NCI-H2081 (cell line): ENCODE measurements at places on chromosomes 13 and 19.

DNA sequence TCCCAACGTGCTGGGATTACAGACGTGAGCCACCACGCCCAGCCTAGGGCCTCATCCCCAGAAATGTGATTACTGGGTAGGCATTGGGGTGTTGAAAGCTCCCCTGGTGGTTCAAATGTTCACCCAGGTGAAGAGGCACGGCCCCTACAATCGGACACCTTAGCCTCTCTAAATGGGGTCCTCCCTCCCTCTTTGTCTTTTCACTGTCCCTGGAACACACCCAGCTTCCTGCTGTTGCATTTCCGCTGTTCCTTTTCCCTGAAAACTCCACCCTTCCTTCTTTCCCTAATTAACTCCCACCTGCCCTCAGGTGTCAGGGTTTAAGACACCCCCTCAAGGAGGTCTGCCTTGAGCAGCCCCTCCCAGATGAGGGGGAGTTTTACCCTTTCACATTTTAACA is 3.6 kb upstream of the PRODH2 start:
- DNase-seq, result peak; percentile 11

DNA sequence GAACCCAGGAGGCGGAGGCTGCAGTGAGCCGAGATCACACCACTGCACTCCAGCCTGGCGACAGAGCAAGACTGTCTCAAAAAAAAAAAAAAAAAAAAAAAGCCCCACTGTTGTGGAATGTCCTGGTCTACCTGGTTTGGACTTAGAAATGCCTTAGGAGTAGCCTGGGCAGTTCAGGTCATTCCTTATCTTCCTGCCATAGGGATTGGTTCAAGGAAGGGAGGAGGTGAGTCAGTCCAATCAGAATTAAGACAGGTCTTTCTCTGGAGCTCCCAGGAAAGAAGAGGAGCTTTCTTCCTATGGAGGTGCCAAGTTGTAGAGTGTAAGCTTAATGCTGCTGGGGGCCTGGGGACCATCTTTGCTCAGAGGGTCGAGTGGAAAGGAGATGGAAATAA is 44.8 kb downstream of the SIPA1L3 start:
- no peak for DNase-seq

DNA sequence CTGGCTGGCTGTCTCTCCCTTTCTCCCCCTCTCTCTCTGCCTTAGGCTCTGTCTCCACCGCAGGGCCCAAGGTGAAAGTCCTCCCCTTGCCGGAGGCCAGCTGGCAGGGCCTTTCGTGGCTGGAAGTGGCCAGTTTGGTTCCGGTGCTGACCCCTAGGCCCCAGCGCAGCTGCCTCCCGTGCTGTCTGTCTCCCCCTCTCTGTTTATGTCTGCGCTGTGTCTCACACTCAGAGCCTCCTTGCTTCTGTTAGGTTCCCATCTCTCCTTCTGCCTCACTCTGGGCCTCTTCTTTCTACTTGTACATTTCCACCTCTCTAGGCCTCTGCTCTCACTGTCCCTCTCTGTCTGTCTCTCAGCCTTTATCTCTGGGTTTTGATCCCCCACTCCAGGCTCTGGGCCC is 13.1 kb downstream of the CCDC97 start:
- no peak for DNase-seq

GRCh38 chr19:47436712-47437401 is 17.5 kb upstream of the MEIS3 start:
- DNase-seq, result peak; percentile 72

GRCh38 chr19:18915639-18916038 is 3.5 kb downstream of the COPE start:
- DNase-seq, result peak; percentile 20

DNA sequence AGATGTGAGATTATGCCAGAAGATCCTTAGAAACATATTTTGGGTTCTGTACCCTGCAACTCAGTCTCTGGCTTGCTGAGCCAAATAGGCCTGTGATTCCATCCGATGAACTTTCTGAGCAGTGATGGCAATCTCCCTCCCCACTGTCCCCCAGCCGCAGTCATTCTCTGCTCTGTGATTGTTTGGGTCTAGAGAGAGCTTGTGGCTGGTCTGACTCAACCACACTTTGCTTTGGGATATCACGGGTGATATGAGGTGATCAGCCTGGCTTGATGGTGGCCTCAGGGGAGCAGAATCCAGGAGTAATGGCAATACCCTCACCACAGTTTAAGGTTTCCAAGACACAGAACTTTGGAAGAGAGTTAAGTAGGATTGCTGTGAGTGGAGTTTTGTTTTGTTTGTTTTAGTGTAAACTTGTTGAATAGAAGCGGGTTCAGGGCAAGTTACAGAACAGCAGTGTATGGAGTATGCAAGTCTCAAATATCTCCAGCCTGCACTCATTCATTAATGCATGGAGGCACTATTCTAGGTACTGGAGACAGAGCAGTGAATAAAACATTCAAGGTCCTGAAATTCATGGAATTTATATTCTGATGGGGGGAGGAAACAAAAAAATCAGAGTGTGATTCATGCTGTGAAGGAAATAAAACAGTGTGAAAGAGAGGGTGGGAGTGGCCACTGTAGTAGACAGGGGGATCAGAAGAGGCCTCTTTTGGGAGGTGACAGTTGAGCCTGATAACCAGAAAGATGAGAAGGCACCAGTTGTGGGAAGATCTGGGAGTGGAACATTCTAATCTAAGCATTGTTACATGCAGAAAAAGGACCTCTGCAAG is 5.3 kb downstream of the SAMD4B start:
- DNase-seq, result no peak

DNA sequence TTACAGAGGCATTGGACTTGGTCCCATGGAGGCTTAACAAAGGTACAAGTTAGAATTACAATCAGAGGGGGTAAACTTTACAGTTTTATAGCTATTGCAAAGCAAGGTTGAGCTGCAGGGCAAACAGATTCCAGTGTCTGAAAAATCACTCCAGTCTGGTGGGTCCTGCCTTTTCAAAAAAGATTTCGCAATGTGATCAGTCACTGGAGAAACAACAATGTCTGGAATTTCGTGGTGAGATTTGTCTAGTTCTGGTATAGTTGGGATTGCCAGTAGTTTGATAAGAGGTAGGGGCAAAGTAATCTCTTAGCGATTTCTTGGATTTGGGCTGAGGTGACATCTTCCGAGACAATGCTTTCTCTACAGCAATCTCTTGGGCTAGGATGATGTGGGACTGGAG is 1198.2 kb upstream of the PCDH9 start:
- no peak for DNase-seq

GRCh38 chr13:45544520-45544919 is 71.0 kb downstream of the ERICH6B start:
- DNase-seq, result no peak

GRCh38 chr13:110116072-110116487 is 190.9 kb downstream of the COL4A1 start:
- no peak for DNase-seq

- DNase-seq, result no peak
Measured at GRCh38 chr13:29753618-29754472, 96.6 kb downstream of the UBL3 start.

DNA sequence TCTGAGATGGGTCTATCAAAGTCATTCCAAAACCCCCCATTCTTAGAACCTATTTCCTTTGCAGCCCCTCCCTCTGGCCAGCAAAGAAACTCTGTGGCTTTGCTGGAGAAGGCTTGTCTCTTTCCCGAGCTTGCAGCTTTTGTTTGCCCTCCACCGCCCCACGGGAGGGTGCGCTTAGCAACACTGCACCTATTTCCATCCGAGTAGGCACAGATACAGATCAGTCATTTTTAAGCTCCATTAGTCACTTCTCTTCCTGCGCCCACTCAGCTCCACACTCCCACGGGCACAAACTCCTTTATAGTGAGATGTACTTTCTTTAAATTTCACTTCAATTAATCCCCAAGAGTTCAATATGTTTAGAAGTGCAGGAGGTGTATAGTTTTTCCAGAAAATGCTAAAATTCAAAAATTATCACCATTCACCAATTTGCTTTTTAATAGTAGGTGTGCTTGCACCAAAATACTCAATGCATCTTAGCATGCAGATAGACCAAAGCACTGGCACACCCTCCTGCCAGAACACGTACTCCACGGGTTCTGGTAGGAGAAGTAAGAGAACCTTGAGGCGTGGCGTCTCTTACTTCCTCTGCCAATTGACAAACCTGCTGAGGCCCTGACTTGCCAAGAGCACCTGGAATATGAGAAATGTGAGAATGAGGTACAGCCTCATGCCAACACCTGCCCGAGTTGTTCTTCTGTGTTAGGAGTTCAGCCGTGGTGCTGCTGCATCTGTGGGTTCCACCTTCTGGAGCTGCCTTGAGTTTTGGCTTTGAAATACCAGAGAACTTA is 183.7 kb downstream of the TEX29 start:
- DNase-seq, result no peak

- no peak for DNase-seq
Measured at GRCh38 chr13:85261757-85262346, 537.4 kb downstream of the SLITRK6 start.

DNA sequence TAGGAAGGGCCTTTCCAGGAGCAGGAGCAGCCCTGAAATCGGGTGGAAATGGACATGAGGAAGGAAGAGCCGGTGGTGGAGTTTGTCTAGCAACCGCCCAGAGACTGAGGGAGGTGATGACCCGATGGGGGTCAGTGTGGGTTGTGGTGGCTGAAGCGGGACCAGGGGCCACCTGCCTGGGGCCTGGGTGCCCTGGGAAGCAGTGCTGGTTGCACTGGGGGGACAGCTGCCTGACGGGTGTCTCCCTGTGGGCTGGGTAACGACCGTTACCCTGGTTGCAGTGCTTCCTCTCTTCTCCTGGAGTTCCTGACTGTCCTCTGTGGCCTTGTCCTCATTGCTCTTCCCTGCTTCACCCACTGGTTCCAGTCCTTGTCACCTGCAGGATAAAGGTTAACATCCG is 13.0 kb downstream of the ZNF536 start:
- DNase-seq, result no peak

- no peak for DNase-seq
Measured at GRCh38 chr13:90545070-90545840, 802.2 kb upstream of the MIR17HG start.

- DNase-seq, result no peak
Measured at GRCh38 chr13:41546372-41547190, 89.2 kb downstream of the RGCC start.

GRCh38 chr19:47821460-47822020 is at the start of gene CRX:
Gene CRX (plus strand): TSS chr19:47821937. CDS start chr19:47834444, 12,507 bp downstream.
- DNase-seq, result no peak

- DNase-seq, result no peak
Measured at GRCh38 chr19:44702551-44703176, 3.7 kb downstream of the CEACAM16 start.

DNA sequence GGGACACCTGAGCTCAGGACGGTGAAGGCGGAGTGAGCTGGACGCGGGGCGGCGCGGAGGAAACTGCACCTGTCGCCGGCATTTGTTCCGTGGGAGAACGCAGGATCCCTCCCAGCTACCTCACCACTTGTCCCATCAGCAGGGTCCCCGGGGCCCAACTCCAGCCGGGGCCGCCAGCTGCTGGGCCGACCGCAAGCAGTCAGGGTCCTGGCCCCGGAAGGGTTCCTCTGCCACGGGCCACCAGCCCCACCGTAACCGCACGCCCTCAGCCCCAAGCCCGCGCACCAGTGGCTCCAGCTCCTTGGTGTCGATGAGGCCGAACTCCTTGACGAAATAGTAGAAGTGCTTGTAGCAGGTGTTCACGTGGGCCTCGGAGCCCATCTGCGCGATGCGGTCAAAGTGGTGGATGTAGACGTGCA is 19.6 kb downstream of the MOB3A start:
- no peak for DNase-seq

DNA sequence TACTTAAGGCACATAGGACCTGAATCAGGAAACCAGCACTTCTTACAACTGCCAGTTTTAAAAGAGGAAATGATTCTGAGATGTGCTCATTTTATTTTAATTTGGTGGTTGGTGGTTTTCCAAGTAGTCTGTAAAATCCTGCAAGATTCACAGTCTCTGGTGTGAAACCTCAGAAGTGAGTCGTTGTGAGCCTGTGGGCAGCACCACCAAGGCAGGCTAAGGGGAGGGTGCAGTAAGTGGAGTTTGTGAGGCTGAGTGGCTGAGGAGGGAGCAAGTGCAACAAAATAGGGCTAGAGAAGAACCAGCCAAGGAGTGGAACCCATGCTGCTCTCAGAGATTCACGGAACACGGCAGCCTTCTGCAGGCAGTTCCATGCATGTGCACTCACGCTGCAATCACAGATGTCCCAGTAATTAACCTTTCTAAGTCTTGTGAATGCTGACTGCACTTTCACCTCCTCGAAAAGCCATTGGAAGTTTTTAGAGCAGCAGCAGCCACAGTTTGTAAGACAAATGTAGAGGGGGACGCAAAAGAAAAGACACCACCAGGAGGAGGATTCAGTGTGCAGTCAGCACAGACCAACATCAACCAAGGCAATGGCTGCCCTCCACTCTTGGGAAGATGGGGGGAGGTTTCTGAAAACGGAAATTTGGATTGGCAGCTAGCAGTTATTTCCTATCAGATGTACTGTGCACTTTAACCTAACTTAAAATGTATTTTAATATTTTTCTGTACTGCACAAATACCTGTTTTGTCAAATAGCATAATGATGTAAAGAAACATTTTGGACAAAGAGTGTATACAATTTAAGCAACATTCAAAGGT is 44.9 kb downstream of the ESD start:
- no peak for DNase-seq

DNA sequence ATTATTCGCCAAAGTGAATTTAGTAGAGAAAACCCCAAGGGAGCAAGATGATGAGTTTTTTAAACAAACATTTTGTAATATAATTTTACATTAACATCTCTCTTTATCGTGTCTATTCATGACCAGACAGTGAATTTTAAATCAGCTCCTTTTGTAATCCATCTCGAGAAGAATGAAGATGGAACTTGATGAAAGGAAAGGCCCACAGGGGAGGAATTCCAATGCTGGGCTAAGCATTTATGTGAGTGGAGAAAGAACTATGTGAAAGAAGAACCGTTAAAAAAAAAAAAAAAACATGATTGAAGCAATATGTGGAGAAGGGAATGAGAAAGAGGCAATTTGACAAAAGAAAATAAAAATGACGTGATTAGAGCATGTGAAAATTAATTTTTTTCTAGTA is 170.6 kb downstream of the KCTD12 start:
- DNase-seq, result no peak

GRCh38 chr19:40932008-40932959 is 50.3 kb upstream of the CYP2A7 start:
- DNase-seq, result no peak

- DNase-seq, result no peak
Measured at GRCh38 chr19:14379294-14380065, 1.8 kb upstream of the ADGRE5 start.

DNA sequence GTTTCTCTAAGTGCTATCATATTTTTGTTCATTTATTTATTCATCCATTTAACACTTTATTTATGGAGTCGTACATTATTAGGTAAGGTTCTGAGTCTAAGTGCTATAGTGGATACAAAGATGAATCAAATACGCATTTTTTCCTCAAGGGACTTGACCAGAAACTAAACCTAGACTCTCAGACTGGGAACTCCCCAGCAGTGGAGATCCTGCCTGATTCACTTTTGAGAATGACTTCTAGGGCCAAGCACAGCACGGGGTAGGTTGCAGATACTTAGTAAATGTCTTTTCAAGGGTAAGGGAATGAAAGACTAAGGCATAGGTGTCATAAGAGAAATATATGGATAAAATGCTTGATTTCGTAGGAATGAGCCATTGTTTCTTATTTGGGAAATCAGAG is 7.2 kb downstream of the DNAJC15 start:
- no peak for DNase-seq
